Right forelimb (tissue), 1 donor: ENCODE measurements at places on chromosomes 6 and 20.

GRCh38 chr6:144413418-144413817, 128.3 kb downstream of the UTRN start:
- DNase-seq = no peak

DNA sequence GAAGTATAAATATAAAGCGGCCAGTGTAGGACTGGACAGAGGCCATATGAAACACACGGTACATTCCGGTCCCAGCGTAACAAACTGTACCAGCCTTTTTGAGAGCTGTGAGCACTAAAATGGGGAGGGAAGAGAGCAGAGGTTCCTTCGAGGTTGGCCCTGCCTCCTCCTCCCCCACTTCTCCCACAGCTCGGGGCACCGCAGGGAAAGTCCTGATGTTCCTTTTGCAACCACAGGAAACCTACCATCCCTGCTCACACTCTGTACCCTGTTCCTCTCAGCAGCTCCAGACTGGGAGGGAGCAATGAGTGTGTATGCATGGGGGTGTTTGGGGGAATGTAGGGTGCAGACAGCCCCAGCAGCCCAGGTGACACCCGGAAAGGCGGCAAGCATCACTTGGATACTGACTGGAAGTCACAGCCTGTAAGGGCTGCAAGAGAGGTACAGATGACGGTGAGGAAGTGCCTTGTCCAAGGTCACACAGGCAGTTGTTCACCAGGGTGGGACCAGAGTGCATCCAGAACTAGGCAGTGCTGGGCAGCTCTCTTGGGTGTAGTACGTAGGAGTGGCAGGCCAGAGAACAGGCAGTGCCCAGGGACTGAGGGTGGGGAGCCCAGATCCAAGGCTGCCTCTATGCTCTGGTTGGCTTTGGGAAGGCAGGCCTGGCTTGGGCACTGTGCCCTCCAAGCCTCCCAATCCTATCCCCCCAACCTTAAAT, 11.0 kb upstream of the ARMC12 start:
- DNase-seq = no peak

- no peak for DNase-seq
Measured at GRCh38 chr6:112348334-112348874, 1.3 kb downstream of the RFPL4B start.

DNA sequence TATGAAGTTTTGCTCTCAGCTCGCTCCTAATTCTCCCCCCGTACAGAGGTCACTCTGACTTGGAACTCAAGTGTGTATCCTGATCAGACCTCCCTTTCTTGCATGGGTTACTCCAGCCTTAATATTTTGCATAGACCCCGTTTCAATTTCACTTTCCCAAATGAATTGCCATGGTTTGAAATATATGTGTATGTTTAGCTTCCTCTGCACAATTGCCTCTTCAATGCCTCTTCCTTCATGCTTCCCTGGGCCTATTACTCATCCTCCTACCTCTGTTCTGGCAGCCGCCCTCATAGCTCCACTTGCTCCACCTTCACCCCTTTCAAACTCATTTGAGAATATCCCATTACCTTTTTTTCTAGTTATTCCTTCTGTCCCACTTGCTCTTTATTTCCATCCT, 90.0 kb upstream of the SAMD5 start:
- no peak for DNase-seq

GRCh38 chr6:162371121-162371520, 356.4 kb downstream of the PRKN start:
- DNase-seq = no peak
